ENCODE measurements at places on chromosomes 1 and 21. TPM values are rescaled to one million over a fixed set of nuclear protein-coding genes. Genes with fewer than 3 reads are reported as not detected.

Gene LCE1C
- total RNA-seq: not detected

Gene PLPP3
- total RNA-seq: not detected

Gene PLPPR4
- total RNA-seq: not detected

Gene HHIPL2
- 0.11 TPM for total RNA-seq

Gene IFT25
- total RNA-seq: 66.9 TPM

Gene SPRR2A
- not detected for total RNA-seq

Gene AQP10
- total RNA-seq: not detected

Gene ARMH1
- total RNA-seq: 93.6 TPM

Gene FABP3
- not detected for total RNA-seq

Gene CRTC2
- total RNA-seq: 86.6 TPM

Gene TNFRSF4
- total RNA-seq: 47.8 TPM

Gene CCDC27
- total RNA-seq: not detected

Gene CRP
- total RNA-seq: not detected

Gene SPRR1B
- total RNA-seq: not detected

Gene CD84
- 40.8 TPM for total RNA-seq

Gene CTSK
- total RNA-seq: 4.5 TPM

Gene PIK3C2B
- 17.1 TPM for total RNA-seq

Gene KCNC4
- 10.6 TPM for total RNA-seq

Gene LCE7A
- total RNA-seq: not detected

Gene RAB7B
- not detected for total RNA-seq

Gene FCGR1A
- not detected for total RNA-seq

Gene HSD3B2
- not detected for total RNA-seq

Gene MX1
- 155 TPM for total RNA-seq

Gene RSPO1
- total RNA-seq: not detected

Gene TEDDM1
- not detected for total RNA-seq

Gene ACKR1
- not detected for total RNA-seq

Gene RAB42
- total RNA-seq: 0.14 TPM

Gene SLC6A9
- 2.6 TPM for total RNA-seq

All from T-helper 2 cell treated with Interferon-gamma antibody and Interleukin-4, amounts not matched to agents 100 ng/mL and 5 ng/mL, for 36 hours (primary cell).